Hepatocyte (in vitro differentiated cells): ENCODE measurements at places on chromosomes 1 and 21. TPM values are rescaled to one million over a fixed set of nuclear protein-coding genes. Genes with fewer than 3 reads are reported as not detected.

The FBXO2 gene
- polyA plus RNA-seq: 339 and 349 TPM in 2 replicates

The UTS2 gene
- polyA plus RNA-seq: 0.29 TPM in 1 of 2 replicates, not detected in the other

The CRYAA gene
- not detected in 2 replicates for polyA plus RNA-seq

The PLA2G2F gene
- not detected in 2 replicates for polyA plus RNA-seq

The BCL10 gene
- 25.9 and 28.7 TPM in 2 replicates for polyA plus RNA-seq

The NBPF12 gene
- 5.5 and 5.6 TPM in 2 replicates for polyA plus RNA-seq
